ENCODE measurements at places on chromosomes 2 and 18. TPM values are rescaled to one million over a fixed set of nuclear protein-coding genes. Genes with fewer than 3 reads are reported as not detected.

Gene FIGN
- total RNA-seq: not detected

Gene MYCN
- total RNA-seq: not detected

DNA sequence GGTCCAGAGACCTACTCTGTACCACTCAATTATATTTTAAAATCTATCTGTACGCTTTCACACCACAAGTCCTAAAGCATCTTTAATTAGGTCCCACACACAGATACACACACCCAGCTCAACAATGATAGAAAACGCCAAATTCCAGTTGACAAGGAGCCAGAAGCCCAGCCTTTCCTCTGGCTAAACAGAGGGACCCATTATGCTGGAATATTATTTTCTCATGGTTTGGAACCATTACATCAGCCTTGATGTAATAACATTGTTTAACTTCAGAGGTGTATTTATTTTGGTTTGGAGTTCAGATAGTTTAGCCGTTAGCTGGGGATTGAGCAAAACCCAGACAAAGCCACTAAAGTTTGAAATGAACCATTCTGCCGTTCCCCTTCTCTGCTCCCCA, 14.0 kb upstream of the INHBB start:
- no peak for DNase-seq

GRCh38 chr2:42010743-42011298, 37.0 kb upstream of the PKDCC start:
- DNase-seq: no peak

DNA sequence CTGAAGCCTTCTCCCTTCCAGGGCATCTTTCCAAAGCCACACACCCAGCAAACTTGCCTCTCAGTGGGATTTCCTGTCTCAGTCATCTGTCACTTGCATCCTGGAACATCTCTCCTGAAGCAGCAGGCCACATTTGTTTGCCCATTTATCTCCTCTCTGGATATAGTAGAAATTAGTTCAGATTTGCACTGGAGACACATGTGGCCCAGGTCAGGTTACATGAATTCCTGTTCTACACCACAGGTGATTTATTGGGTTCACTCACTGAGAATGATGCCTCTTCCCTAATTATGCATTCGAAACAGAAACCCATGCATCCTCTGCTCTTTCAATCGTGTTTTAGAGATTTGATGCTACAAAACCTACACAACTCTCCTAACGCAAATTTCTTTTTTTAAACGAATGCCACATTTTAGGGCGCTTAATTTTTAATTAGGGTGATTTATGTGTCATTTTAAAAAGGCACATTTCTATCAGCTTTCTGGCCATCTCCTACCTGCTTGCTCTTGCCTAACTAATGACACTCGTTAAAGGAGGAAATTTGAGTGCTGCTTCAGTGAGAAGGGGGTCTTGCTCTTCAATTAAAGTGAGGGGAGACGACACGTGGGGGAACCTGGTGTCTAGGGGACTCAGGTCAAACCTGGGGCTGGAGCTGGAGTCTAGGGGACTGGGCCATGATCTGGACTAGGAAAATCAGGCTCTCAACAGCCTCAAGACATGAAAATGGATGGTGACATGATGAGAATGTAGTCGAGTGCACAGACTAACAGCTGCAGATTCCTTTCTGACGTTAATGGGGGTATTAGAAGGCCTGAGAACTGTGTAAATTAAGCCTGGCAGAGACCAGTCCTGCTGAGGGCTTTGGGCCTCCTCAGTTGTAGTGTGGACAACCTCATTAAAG, 221.4 kb downstream of the CLIP4 start:
- no peak for DNase-seq

All from activated naive CD4-positive, alpha-beta T cell treated with anti-CD3 and anti-CD28 coated beads, Interleukin-2, amount 50 U/mL, for 72 hours (primary cell).